ENCODE measurements at places on chromosomes 7 and 10. TPM values are rescaled to one million over a fixed set of nuclear protein-coding genes. Genes with fewer than 3 reads are reported as not detected.
A peak's percentile ranks its signal among the peaks of the same experiment; 100 is the strongest.

- DNase-seq, result no peak
Observed at GRCh38 chr7:37336259-37336658, 112.4 kb downstream of the ELMO1 start.

DNA sequence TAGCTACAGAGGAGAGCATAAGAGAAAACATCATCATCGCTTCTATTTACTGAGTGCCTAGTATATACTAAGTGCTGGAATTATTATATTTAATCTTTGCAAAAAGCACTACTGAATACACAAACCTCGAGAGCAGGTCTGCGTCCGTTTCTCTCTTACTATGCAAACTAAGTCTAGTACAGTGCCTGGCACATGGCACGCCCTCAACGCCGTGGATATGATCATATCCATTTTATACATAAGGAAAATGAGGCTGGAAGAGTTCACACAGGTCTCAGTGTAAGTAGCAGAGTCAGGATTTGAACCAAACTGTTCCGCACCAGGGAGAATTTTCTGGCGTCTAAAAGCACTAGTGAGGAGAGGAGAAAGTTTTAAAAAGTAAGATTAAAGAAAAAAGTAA is 17.6 kb downstream of the MXI1 start:
- no peak for DNase-seq

DNA sequence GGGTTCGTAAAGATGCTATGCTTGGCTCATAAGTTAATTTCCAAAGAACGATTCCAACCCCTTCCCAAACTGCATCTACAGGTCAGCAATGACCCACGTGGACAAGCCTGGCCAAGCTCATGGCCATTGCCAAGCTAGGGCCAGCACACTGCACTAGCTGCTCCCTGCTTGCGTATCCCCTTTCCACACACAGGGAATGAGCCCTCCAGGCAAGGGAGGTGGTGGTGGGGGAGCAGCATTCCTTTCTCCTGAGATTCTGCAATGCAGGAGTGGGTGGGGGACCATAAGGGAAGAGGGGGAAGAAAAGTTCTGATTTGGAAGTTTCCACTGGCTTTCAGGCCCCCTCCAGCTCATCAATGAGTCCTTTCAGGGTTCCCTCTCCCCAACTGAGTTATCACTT is 56.0 kb downstream of the SH3PXD2A start:
- DNase-seq, result no peak

DNA sequence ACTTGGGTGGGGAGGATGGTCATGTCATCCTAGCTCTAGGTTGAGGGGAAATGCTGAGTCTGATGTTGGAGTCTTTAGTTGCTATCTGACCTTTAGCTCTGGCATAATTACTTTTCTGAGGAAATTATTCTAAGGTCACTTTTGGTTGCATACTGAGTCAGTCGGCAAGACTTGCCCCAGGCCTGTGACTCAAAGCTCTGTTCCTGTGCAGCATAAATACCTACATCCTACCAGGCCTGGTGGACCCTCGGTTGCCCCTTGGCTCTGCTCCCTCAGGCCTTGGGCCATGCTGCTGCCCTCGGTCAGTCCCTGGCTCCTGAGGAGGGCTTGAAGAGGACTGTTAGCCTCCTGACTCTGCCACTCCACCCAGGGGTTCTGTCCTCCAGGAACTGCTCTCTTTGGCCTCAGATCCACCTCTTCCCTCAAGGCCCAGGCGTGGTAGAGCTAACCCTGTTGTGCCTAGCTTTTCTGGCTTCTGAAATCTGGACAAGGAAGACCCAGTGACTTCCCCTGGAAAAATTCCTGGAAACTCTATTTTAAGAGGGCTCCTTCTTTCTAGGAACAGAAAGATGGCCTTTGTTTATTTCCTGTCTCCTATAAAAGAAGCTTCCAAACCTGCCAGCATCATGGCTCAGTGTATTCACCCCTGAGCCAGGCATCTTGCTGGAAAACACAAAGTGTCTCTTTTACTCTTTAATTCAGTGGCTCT is 71.2 kb downstream of the TMEM178B start:
- DNase-seq, result no peak

DNA sequence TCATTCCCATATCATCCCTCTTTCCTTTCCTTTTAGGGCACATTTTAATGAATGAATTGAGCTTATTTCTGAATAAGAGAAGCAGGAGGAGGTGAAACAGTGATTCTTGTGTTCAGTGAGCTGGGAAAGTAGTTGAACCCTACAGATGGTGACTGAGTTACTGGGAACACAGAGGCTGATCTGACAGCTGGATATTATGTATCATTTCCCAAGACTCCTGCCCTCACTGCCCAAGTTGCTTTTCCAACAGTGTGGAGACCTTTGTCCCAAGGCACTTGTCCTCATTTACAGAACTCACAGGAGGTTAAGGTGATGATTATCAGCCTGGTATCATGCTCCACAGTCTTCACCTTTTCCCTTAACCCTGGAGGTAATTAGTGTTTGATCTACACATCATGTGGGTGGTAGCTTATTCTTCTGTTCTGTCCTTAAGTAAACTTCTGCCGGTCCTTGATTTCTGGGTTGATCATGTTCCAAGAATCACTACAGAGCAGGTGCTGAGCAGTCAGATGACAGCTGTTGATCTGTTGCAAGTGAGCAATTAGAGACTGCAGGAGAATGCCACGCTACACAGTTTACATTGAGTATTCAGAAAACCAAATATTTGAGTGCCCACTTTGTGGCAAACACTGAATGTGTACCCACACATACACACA is 2.6 kb downstream of the PRLHR start:
- DNase-seq, result no peak

GRCh38 chr7:21192657-21193056 is 235.2 kb upstream of the SP4 start:
- DNase-seq, result no peak

- no peak for DNase-seq
Observed at GRCh38 chr10:114816308-114816707, 5.3 kb upstream of the FHIP2A start.

DNA sequence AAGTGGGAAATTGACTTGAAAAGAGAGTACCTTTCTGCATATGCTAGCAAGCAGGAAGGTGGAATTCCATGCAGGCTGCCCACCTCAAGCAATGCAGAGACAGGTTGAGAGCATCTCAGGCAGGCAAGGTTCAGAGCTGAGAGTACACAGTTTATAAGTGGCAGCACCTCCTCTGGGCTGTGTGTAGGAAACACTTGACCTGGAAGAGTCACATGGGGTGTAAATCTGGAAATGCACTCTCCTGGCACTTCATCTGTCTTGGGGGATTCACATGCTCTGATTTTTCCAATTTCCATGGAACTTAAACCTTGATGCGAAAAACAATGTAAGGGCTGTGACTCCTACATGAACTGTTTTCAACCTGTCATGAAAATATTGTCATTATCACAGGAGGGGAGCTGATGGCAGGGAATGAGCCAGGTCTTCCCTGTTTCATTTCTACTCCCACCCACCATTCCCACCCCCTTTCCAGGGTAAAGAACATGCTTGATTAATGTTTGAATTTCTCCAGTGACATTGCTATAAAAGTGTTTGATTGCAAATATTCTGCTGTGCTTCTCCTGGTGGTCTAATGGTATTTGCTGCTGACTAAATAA is 328.3 kb downstream of the BICC1 start:
- DNase-seq, result no peak

- no peak for DNase-seq
Observed at GRCh38 chr10:70774810-70775678, 10.1 kb downstream of the TBATA start.

GRCh38 chr10:118621304-118621942 is 26.0 kb upstream of the PRLHR start:
- no peak for DNase-seq

- no peak for DNase-seq
Observed at GRCh38 chr7:28183627-28184026, 3.0 kb upstream of the JAZF1 start.

GRCh38 chr7:79520543-79520942 is 67.1 kb upstream of the MAGI2 start:
- no peak for DNase-seq

DNA sequence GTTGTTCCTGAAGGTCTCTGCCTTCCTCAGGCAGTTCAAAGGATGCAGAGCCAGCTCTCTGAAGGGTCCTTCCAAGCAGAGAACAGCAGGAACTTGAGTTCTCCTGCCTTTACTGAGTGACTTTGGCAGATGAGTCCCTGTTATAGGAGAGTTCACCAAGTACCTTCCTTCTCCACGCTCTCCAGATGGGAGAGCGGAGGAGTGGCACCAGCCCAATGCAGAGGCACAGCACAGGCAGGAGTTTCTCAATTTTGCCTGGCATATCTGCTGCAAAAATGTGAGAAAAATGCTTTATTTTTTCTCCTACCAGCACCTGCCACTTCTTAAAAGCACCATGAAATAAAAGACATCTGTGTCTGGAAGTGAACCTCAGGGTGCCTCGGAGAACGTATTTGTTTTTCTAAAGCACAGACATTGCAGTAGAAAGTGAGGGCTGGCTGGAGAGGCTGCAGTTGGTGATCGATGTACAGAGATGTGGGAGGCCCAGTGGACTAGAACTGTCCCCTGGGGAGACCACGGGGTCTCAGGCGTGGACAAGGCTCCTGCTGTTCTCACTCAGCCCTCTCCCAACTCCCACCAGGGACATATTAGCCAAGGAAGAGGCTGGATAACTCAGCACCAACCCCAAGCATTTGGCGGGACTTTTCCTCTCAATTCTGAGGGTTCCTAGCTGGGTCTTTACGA is 174.5 kb downstream of the WDR37 start:
- no peak for DNase-seq

DNA sequence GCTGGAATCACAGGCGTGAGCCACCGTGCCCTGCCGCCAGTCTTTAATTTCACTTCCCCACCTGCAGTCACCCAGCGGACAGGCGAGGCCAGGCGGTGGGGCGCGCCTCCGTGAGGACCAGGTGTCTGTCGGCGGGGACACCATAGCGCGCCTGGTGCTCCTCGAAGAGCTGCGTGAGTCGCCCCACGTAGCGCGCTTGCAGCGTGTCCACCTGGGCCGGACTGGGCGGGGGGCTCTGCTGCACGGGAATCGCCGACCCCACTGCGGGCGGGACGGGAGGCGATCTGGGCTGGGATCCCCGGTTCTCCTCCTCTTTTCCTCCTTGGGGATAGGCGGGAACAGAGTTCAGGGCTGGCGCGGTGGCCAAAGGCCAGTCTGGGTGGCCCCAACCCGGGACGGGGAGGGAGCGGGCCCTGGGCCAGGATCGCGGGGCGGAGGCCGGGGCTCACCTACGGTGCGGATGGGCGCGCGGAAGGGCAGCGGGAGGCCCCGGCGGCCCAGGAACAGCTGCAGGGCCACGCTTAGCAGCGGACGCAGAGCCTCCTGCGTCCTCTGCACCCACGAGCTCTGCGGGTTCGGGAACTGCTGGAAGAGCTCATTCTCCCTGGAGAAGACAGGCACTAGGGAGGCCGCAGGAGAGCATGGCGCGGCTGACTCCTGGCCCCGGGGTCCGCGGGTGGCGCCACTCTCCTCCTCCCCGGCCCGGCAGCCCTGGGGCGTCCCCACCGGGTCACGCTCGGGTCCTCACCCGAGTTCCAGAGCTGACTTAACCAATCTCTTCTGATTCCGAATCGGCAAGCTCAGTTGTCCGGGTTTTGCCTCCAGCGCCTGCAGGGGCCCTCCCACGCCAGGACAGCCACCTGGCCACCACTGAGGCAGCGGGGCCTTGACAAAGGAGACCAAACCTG is 1.1 kb upstream of the MOGAT3 start:
- no peak for DNase-seq

GRCh38 chr7:94571816-94572215 is 62.2 kb downstream of the CASD1 start:
- DNase-seq, result no peak

GRCh38 chr10:101397140-101397539 is 43.2 kb downstream of the BTRC start:
- DNase-seq, result no peak

GRCh38 chr7:74272305-74273038 is 16.7 kb upstream of the CLIP2 start:
- peak; percentile 61 for DNase-seq

GRCh38 chr7:141866974-141867373 is 25.7 kb upstream of the PRSS37 start:
- DNase-seq, result no peak

DNA sequence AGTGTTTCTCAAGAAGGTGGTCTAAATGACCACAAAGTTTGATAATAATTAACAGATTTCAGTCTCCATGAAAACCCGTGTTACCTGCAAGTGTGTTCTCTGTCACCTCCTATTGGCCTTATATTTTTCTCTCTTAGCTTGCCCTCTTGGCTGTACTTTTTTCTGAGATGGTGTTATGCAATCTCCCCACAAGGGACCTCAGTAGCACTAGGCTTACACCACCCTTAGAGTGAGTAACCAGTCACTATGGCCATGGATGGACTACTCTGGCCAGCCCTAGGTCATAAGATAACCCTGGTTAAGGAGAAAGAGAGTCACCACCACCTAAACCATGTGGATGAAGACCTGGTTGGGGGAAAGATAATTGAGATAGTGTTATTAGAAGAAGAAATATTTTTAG is 76.8 kb downstream of the NPSR1 start:
- no peak for DNase-seq

- no peak for DNase-seq
Observed at GRCh38 chr7:4712281-4713182, 30.4 kb downstream of the FOXK1 start.

- DNase-seq, result no peak
Observed at GRCh38 chr7:35437619-35438275, 183.8 kb upstream of the TBX20 start.

DNA sequence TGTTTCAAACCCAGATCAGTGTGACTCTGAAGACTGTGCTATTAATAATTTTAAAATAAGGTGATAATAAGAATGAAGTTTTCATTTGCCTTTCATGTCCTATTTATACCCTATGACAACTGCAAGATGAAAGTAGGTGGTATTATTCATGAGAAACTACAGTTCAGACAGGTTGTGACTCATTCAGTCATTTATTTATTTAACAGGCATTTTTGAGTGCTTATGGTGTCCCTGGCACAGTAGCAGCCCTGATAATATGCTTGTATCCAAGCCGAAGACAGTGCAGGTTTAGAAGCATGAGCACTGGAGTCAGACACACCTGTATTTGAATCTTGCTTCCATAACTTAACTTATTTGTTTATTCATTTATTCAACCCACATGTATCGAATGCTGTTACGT is 87.1 kb downstream of the FZD1 start:
- no peak for DNase-seq

GRCh38 chr10:103475437-103475836 is 3.6 kb downstream of the CALHM3 start:
- no peak for DNase-seq

DNA sequence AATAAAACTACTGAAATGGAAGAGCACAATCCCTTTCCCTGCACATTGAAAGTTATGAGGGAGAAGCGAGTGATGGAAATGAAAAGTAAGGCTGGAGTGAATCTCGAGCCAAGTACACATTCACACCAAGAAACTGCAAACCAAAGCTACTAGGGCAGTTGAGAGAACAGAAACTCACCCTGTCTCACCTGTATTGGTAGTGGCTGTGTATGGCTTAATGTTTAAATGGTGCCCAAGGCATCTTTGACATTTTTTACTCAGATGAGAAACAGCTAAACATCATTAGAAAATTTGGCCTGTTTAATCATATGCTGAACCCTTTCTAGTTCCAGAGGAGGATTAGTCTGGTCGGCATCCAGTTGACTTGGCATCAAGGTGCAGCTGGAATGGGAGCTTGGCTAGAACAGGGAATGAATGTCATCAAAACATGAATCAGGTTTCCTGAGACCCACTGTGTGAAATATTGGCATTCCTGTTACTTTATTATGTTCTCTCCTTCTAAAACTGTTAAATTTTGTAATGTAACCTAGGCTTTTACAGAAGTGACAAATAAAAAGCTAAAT is 840.8 kb downstream of the GRM8 start:
- no peak for DNase-seq

The CXCL12 gene
- 2.2 TPM for total RNA-seq

The GDF10 gene
- total RNA-seq, result not detected

The SLC35B4 gene
- total RNA-seq, result 40.9 TPM

The NXPH1 gene
- 3.8 TPM for total RNA-seq

The WDFY4 gene
- total RNA-seq, result not detected

The SLC16A9 gene
- 1.2 TPM for total RNA-seq

The OLAH gene
- total RNA-seq, result not detected
